ENCODE measurements at places on chromosomes 3 and 15.

DNA sequence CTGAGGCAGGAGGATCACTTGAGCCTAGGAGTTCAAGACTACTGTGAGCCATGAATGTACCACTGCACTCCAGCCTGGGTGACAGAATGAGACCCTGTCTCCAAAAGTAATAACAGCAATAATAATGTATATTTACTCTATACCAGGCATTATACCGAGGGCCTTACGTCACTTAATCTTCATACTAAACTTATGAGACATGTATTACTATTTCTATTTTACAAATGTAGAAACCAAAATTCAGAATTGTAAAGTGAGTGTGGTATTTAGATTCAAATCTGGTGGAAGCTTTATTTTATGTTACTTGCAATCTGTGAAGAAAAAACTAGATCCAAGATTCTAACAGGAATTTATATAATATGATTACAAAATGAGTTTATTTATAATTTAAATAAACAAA lies 9.7 kb upstream of the BLM start:
- DNase-seq: no peak

GRCh38 chr3:45881078-45882022 lies 5.0 kb upstream of the CCR9 start:
- DNase-seq: peak; percentile 12

DNA sequence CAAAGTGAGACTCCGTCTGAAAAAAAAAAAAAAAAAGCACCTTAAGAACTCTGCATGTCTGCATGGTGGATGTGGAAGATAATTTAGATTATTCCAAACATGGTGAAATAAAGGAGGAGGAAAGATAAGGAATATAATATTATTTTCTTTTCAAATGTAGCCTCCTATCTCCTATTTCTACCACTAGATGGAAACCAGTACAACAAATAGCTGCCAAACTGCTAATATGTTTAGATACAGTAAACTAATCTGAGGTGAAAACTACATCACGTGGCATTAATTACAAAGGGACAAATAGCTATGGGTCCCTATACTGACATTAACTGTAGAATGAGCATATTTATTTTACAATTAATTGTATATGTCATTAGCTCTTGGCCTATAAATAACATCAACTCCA lies 197.8 kb downstream of the TBC1D5 start:
- no peak for DNase-seq

DNA sequence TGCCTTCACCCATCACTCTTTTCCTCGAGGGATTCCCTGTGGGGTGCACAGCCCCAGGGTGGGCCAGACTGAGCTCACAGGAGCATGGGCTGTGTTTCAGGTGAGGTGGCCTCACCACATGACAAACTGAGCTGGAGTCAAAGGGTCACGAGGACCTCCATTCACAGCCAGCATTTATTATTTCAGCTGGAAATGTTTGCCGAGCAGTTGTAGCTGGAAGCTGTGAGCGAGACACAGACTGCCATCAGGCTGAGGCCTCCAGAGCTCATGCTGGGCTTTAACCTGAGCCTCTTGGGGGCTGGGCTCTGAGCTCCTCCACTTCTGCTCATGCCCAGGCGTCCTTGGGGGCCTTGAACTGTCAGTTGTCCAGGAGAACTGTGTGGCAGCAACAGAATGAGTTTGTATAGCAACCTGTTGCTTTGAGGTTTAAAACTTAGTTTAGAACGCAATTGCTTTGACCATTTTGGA lies 57.5 kb downstream of the FLNB start:
- no peak for DNase-seq

GRCh38 chr3:50365080-50365841 lies 5.9 kb upstream of the TMEM115 start:
- peak; percentile 88 for DNase-seq

DNA sequence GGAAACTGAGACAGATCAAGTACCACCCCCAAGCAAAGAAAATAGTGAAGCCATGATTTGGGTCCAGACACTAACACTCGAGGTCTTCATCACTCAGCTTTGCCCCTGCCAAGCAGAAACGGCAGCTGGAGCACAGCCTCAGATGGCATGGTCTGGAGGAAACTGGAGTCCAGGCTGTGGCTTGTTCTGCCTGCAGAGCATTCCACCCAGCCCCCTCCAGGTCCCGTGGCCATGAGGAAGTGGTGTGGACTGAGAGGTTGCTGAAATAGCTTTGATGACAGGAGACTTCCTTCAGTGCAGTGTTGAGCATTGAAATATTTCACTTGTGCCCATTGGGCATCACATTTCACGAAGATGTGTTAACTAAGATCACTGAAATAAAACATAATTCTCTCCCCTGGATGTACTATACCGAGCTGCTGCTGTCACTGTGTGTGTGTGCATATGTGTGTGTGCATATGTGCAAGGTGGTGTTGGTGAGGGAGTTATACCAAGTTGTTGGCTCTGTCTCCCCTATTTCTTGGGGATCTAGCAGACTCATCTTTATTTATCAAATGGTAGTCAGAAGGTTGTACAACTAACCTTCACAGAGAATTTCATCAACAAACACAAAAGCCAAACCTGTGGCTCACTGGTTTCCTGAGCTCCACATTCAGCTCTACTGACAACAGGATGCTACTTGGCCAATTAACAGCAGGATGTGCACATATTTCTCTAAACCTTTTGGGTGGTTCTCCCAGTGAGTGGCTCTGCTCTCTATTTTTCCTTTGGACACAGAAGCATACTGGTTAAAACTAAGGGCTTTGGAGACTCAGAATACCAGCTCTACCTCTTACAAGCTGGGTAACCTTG lies 660.1 kb upstream of the CFAP20DC start:
- no peak for DNase-seq

- DNase-seq: no peak
Measured at GRCh38 chr3:182133752-182134151, 422.0 kb downstream of the SOX2 start.

DNA sequence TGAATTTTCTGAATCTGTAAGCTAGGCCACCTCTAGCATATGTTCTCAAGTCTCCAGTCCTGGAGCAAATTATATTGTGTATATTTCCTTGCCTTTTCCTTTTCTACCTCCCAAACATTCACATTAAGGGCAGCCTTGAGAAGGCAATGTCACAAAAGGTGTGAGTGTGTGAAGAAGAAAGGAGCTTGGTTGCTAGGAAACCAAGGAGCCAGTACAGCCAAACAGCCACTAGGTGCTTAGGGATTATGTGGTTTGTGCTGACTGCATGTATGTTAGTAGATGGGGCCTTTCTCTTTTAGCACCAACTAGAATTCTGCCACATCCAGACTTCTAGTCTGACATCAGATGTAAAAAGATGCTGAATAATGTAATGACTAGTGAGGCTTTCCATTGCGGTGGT lies 118.8 kb upstream of the DAZL start:
- DNase-seq: no peak

DNA sequence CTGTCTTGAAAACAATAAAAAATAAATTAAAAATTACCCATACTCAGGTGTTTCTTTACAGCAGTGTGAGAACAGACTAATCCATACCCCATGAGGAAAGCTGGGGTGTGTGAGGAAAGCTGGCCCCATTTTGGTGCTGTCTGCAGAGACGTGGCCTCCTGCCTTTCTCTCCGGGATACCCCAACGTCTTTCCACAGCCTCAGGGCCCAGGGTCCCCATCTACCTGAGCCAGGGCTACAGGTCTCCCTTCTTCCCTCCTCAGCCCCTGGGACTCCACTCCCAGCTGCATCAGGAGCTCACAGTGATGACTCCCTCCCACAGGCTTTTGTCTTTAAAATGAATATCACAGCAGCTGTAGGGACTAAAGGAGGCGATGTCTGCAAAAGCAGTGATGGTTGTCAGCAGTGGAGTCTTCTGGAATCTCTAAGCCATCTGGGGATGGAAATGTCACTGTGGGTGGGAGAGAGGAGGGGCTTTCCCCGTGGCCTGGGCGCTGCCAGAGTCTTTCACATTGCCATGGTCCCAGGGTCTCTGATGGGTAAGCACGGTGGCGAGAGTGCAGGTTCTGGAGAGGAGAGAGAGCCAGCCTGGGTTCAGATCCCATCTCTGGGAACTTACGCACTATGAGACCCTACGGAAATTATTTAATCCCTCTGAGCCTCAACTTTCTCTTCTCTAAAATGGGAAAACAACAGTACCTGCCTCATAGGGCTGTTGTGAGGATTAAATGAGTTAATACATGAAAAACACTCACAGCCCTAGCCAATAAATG lies 259.3 kb downstream of the PLCL2 start:
- no peak for DNase-seq

- no peak for DNase-seq
Measured at GRCh38 chr3:149959443-149959842, 11.3 kb downstream of the PFN2 start.

GRCh38 chr3:73787620-73788019 lies 162.9 kb upstream of the PDZRN3 start:
- no peak for DNase-seq

GRCh38 chr15:25181293-25182097 lies 226.7 kb downstream of the SNRPN start:
- DNase-seq: no peak

GRCh38 chr15:39453620-39454019 lies 127.3 kb upstream of the THBS1 start:
- no peak for DNase-seq

GRCh38 chr15:53875139-53875538 lies 103.1 kb upstream of the UNC13C start:
- no peak for DNase-seq

DNA sequence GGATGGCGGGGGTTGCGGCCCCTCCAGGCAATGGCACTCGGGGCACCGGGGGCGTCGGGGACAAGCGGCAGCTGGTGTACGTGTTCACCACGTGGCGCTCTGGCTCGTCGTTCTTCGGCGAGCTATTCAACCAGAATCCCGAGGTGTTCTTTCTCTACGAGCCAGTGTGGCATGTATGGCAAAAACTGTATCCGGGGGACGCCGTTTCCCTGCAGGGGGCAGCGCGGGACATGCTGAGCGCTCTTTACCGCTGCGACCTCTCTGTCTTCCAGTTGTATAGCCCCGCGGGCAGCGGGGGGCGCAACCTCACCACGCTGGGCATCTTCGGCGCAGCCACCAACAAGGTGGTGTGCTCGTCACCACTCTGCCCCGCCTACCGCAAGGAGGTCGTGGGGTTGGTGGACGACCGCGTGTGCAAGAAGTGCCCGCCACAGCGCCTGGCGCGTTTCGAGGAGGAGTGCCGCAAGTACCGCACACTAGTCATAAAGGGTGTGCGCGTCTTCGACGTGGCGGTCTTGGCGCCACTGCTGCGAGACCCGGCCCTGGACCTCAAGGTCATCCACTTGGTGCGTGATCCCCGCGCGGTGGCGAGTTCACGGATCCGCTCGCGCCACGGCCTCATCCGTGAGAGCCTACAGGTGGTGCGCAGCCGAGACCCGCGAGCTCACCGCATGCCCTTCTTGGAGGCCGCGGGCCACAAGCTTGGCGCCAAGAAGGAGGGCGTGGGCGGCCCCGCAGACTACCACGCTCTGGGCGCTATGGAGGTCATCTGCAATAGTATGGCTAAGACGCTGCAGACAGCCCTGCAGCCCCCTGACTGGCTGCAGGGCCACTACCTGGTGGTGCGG lies 1.9 kb downstream of the CHST2 start:
- peak; percentile 41 for DNase-seq
